ENCODE measurements at places on chromosomes 6 and 20. TPM values are rescaled to one million over a fixed set of nuclear protein-coding genes. Genes with fewer than 3 reads are reported as not detected.

The GMPR gene
- total RNA-seq = 7.4 TPM

The FUT9 gene
- total RNA-seq = not detected

The RIPOR3 gene
- 2.4 TPM for total RNA-seq

The NEURL2 gene
- total RNA-seq = 4.7 TPM

The CPNE5 gene
- not detected for total RNA-seq

The PACRG gene
- total RNA-seq = 1.4 TPM

GRCh38 chr20:62688083-62688482, 20.6 kb upstream of the NTSR1 start:
- no peak for DNase-seq

- DNase-seq = no peak
Observed at GRCh38 chr20:48267860-48268633, 482.8 kb upstream of the SULF2 start.

DNA sequence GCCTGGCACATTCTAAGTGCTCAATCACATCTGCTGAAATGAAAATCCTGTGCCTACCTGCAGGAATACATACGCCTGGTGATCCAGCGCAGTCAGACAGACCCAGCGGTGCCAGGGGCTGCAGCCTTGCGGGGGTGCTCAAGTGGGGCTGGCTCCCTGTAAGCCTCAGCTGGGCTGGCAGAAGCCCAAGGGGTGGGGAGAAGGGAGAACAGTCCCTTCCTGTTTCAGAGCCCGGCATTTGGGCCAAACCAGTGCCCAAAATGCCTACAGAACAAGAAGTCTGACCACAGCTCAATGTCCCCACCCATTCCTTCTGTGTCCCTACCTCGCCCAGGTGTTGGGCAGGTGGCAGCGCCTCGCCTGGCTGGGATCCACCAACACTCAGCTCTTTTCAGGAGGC, 22.6 kb downstream of the KCNK15 start:
- no peak for DNase-seq

- DNase-seq = no peak
Observed at GRCh38 chr6:135600086-135600702, 102.7 kb upstream of the AHI1 start.
